AG04449 (cell line): ENCODE measurements at places on chromosomes 1 and 21.

- DNase-seq, result no peak
These were observed 10.5 kb upstream of the PLCH2 start for GRCh38 chr1:2465371-2466269.

GRCh38 chr1:230725256-230726012 is 11.5 kb upstream of the AGT start:
- DNase-seq, result no peak

DNA sequence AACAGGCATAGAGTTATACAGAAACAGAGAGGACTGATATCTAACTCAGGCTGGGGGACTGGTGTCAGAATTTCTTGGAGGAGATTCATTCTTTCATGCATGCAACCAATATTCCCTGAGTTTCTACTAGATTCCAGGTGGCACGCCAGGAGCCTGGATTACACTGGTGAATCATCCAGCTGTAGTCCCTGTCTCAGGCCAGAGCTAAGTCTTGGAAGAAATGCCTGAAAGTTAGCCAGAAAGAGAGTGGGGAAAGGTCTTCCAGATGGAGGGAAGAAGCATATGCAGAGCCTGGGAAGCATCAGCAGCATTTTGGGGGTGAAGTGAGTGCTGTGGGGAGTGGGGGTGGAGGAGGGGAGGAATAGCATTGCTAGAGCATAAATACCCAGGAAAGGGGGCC is 239.1 kb downstream of the OMA1 start:
- no peak for DNase-seq

- DNase-seq, result no peak
These were observed 6.2 kb downstream of the WDR4 start for GRCh38 chr21:42873096-42873495.

DNA sequence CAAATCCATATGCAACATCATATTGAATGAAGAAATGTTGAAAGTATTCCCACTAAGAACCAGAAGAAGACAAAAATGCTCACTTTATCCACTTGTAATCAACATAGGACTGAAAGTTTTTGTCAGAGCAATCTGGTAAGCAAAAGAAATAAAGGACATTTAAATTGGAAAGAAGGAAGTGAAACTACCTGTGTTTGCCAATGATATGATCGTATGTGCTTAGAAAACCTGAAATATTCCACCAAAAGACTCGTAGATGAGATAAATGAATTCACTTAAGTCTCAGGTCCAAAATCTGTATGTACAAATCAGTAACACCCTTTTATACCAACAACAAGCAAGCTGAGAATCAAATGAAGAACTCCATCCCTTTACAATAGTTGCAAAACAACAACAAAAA is 8.5 kb downstream of the PRAMEF1 start:
- no peak for DNase-seq
